ENCODE measurements at places on chromosomes 3 and 15. TPM values are rescaled to one million over a fixed set of nuclear protein-coding genes. Genes with fewer than 3 reads are reported as not detected.
A peak's percentile ranks its signal among the peaks of the same experiment; 100 is the strongest.

RTP3 gene
- total RNA-seq, result not detected

ARHGEF26 gene
- 58.8 TPM for total RNA-seq

THOC7 gene
- 46.9 TPM for total RNA-seq

DNA sequence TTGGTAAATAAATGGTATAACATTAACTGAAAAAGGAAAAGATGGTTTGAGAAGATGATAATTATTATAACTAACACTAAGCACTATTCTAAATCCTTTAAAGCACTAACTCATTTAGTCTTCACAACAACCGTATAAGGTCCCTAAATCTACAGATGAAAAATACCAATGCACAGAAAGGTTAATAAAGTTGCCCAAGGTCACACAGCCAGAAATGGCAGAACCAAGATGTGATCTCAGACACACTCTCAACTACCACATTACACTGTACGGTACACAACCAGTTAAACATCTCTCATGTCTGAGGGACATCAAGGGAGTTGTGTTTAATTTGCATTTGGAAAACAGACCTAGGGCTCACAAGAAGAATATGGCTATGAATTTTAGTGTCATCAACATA lies 23.1 kb downstream of the RAB27A start:
- no peak for DNase-seq

DNA sequence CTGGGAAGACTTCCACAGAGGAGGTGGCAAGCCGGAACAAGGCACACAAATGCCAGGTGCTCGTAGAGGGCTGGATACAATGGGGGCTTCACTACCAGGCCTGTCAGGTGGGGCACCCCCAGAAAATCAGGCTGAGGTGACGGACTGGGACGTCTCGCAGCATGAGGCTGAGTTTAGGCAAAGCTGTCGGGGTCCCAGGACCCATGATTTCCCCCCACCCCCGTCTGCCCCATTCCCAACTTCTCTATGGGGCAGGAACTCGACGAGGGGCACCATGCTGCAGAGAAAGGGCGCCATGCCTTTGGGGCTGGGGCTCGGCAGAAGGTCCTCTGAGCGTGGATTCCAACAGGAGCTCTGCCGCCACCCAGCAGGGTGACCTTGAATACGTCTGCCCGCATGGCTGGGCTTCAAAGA lies 65.7 kb upstream of the HES1 start:
- DNase-seq, result no peak

- DNase-seq, result no peak
Observed at GRCh38 chr3:56899078-56899477, 97.3 kb upstream of the ARHGEF3 start.

- DNase-seq, result no peak
Observed at GRCh38 chr3:151345859-151346258, 16.5 kb upstream of the P2RY13 start.

DNA sequence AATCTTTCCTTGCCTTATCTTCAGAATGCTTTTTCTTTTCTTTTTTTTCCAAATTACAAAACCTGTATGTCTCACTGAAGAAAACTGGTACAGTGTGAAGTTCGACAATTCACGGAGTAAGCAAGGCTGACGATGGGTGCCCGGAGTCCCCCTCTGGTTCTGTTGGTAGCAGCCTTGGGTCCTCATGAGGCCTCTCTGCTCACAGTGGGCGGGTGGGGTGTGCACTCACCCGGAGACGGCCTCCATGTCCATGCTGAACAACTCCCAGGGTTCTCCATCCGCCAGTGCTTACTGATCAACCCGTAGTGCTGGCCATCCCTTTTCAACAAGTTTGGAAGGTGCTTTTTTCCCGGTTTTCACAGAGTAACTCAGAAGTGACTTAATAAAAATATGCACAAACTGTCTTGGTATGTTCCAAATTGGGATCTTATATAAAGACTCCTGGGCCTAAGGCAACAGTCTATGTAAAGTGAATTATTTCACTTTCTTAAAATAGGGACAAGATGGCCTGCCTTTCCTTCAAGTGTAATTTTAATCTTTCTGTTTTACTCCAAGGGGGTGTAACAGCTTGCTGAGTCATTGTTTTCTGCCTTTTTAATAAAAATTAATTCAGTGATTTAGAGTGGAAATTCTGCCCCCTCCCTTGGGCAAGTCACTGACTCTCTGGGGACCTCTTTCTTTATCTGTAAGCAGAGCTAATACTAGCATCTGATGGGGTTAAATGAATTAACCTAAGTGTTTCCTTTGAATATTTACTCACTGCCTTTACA lies 23.7 kb downstream of the LRRK1 start:
- no peak for DNase-seq

- DNase-seq, result peak; percentile 99
Observed at GRCh38 chr3:129626744-129627349, 20.4 kb upstream of the PLXND1 start.

DNA sequence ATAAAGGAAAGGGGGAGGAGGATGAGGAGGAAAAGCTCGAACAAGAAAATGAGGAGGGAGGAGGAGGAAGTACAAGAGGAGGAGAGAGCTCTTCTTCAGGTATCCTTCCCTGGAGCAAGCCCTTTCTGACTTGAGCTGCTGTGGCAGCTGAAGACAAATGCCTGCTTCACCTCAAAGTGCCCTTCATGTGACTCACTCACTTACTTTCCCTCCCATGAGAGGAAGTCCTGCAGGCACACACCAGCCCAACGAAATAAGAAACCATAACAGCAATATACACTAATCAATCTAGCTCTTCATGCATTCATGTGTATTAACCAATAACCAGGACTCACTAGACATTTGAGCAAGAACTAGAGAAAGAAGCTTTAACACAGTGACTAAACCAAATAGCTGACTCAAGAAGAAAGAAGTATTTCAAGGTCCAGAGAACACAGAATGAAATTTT lies 251.9 kb downstream of the IGSF11 start:
- DNase-seq, result no peak

- DNase-seq, result no peak
Observed at GRCh38 chr3:105561876-105562275, 195.2 kb downstream of the ALCAM start.

DNA sequence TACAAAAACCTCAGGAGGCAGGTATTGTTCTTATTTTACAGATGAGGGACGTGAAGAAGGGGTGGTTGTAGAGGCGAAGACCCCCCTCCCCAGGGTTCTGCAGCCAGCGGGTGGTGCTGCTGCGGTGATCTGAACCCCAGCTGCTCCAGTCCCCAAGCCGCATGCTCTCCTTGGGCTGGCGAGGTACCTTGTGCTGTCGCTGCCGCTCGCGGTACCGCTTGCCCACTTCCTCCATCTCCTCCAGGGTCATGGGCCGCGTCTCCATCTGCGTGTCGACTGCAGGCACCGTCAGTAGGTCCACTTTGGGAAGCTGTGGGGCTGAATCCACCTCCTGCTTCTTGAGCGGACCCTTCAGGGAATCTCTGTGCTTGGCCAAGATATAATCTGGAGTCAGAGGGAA lies 17.5 kb downstream of the EFCAB12 start:
- no peak for DNase-seq
